Esophagus muscularis mucosa (tissue), 4 donors: ENCODE measurements at places on chromosomes 4 and X. TPM values are rescaled to one million over a fixed set of nuclear protein-coding genes. Genes with fewer than 3 reads are reported as not detected.

DNA sequence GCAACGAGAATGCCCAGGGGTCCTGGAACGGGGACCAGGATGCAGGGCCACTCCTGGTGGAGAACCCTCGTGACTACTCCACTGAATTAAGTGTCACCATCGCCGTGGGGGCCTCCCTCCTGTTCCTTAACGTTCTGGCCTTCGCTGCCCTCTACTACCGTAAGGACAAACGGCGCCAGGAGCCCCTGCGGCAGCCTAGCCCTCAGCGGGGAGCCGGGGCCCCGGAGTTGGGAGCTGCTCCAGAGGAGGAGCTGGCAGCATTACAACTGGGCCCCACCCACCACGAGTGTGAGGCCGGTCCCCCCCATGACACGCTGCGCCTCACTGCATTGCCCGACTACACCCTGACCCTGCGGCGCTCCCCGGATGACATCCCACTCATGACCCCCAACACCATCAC, 24.9 kb downstream of the NLGN3 start:
- no peak for DNase-seq

DNA sequence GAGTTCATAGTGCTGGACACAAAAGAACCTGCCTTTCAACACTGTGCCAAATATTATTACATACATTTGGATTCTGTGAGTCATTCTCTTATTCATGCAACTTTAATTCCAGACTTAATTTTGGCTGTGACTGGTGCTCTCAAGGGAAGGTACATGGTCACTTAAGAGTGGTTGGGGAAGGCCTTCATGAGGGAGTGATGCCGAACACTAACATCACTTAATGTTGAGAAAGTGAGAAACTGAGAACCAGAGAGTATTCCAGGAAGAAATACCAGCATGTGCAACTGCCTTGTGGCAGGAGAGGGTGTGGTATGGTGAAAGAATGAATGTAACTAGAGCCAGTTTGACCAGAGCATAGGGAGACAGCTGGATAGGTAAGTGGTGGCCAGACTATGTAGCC, 41.5 kb upstream of the FHDC1 start:
- DNase-seq, result no peak

Gene TMSB15C
- 0.99 TPM for total RNA-seq

DNA sequence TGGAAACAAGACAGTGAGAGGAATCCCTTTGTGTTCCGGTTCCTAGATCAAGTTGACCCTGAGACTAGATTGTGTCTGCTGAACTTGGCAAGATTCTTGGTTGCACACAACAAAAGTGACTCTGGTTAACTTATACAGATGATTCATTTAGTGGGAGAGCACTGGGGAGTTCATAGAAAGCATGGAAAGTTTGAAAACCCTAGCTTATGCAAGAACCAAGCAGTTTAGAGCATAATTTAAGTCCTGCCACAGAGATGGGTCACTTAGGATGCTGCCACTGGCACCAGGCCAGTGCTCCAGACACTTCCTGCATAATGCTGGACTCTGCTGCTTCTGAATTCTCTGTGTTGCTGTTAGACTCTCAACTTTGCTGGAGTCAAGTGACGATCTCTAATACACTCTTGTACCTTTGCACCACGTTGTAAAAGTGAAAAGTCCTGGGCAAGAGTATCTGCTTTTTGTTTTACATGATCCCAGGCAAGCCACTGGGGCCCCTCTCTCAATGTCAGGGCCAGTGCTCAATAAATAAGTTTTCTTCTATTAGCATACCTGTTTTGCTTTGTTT, 12.7 kb upstream of the DCUN1D4 start:
- no peak for DNase-seq

GRCh38 chr4:184911310-184911709, 85.5 kb upstream of the ACSL1 start:
- no peak for DNase-seq

DNA sequence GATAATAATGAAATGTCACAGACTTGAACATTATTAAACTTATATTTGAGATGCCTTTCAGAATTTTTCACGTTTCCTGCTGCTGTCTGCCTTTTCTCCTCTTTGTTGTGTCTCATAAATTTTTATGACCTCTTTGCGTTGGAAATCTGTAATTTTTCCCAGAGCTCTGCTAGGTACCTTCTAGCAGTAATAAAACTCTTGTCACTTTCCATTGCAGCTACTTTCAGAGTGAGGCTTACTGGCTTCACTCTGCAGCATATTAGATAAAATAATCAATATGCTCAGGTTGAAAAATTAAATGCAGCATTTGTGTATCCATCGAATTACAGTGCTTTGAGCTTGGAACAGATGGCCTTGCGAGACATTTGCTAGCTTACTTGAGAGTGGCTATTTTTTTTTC, 689.0 kb downstream of the GRID2 start:
- no peak for DNase-seq

DNA sequence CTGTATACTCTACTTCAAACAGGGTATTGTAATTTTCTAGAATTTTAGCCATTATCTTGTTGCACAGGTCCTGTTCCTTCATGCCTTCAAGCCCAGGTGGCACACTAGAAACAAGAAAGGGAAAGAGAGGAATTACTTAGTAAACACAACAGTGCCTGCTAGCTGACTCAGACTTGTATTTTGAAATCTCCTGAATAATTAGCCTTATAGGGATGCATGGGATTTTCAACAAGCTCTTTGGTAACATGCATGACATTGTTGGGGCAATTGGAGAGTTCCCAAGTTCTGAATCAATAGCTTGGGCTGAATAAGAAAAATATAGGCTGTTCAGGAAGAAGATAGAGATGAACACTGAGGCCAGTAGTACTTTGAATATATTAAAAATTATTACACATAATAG, 118.8 kb downstream of the FAM13A start:
- DNase-seq, result no peak

GRCh38 chr4:87050596-87050995, 115.8 kb downstream of the AFF1 start:
- peak; percentile 89 for DNase-seq

- no peak for DNase-seq
Observed at GRCh38 chr4:56310401-56311125, 76.7 kb downstream of the AASDH start.

DNA sequence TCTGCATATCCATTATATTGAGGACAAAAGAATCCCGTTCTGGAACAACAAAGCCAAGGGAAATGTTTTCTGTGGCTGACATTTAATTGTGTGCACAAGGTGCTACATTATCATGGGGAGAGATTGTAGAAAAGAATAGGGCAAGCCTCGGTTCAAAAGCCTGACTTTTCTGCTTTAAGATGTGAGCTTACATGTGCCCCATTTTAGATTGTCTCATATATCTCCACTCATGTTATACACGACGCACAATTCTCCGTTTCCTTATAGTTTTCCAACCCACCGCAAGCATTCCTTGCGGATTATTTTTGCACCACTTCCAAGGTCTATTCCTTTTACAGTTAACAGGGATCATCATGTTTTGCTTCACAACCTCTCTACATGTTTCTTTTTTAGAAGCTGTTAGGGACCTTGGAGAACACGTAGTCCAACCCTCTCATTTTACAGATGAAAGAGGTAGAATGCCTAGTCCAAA, 99.6 kb upstream of the MAML3 start:
- DNase-seq, result no peak

Gene NUDT10
- total RNA-seq, result 3.0 TPM

DNA sequence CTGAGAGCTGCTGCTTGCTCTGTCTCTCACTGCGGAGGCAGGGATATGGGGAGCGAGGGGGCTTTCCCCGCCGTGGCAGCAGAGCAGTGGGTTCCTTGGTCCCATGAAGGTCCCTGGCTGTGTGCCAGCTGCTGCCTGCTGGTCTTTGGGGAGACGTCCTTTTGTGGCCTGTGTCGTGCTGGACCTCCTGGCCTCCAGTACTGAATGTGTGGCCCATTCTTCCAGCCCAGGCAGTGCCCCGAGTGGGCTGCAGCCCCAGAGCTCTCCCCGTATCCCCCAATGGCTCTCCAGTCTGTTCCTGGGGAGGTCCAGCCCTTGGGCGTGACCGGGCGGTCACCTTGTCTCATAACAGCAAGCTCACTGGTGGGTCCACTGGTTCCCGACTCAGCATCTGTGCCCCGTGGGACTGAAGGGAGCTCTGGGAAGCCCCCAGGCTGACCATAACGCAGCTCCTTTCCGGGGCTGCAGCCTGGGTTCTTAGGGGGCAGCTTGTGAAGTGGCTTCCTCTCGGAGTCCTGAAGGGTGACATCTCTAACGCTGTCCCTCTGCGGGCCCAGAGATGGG, 115.6 kb downstream of the SMIM20 start:
- no peak for DNase-seq

DNA sequence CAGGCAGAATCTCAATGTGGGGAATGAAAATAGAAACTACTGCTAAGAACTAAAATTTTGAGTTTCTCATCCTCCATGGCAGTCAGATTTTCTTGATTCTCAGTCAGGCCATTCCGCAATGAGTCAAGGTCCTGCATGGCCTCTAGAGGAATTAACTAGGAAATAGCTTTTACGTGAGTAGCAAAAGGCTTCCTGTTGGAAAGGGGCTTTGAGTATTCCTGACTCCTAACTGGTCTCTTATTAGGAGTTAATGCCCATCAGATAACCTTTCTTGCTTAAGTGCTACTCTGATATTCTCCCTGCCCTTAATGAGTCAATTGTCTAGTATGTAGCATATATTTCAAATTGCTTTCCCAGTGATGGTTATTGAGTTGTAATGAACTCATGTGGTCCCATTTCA, 65.7 kb upstream of the ARHGAP24 start:
- DNase-seq, result no peak
